ENCODE measurements at places on chromosomes 2 and 18.
A peak's percentile ranks its signal among the peaks of the same experiment; 100 is the strongest.

GRCh38 chr2:25159949-25160348, 8.4 kb downstream of the POMC start:
- no peak for DNase-seq

DNA sequence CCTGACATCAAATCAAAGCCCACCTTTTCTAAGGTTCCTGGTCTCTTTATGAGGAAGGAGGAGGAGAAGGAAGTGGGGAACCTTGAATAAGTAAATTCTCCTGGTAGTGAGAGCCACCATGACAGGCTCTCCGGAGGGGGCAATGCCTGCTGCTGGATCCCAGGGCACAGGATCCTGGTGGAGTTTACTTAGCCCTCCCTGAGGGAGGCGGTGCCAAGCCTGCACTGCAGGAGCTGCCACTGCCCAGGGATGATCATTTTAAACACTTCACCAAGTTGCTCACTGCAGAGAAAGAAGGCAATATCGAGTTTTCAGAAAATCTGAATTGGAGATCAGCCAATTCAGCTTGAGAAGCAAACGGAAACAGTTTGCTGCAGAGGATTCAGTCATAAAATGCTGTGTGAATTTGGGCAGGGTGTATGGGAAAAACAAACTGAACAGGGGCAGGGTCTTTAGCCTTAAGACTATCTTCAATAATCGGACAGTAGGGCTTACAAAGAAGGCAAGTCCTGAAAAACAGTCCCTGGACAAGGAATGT, 200.7 kb downstream of the RAD51AP2 start:
- DNase-seq: no peak

GRCh38 chr18:33849731-33850130, 271.7 kb downstream of the ASXL3 start:
- DNase-seq: no peak

DNA sequence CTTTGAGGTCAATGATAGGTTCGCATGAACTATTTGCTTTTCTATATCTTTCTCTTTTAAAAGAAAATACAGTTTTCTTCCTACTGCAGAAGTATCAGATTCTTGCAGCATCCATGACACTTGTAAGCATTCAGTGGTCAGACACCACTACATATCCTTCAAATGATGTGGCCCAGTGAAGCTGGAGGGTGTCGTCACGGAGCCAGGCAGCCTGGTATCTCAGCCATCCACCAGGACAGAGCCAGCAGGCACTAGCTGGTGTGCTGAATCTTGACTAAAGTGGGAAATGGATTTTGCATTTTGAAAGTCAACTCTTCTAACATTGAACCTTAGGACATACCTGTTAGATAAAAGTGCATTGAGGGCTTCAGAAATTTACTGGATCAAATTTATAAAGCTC, 5.4 kb downstream of the KLHL14 start:
- no peak for DNase-seq

DNA sequence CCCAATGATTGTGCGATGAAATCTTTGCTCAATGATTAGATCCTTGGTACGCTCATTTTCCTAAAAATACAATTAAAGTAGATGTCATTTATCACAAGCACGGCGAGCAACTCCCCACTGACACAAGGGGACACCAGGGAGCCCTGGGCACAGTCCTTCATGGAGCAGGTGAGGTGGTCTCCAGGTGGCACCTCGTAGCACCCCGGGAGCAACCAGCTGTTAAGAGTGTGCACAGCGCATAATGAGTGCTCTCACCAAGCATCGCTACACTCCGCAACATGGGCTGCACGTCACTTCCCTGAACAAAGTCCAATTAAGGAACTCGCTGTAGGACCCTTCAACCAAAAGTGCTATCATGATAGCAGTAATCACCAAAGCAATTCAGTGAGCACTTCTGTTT, 59.8 kb downstream of the ANO7 start:
- DNase-seq: no peak

DNA sequence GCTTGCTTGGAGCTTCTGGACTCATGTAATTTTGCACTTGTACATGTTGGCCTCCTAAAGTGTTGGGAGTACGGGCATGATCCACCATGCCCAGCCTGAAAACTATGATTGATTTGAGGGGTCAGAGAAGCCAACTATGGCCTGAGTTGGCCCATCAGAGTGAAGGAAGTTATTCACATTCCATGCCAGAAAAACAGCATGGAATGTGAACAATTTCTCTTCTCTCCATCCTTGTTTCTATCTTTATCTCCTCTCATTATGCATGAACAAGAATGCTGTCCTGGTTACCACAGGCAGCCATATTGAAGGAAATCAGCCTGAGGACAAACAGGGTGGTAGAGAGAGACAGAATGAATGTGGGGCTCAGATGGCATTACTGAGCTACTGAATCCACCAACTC, 3.5 kb upstream of the CD226 start:
- no peak for DNase-seq

- no peak for DNase-seq
Measured at GRCh38 chr2:238947920-238948710, 100.2 kb downstream of the TWIST2 start.

GRCh38 chr2:62738981-62739936, 33.7 kb downstream of the EHBP1 start:
- no peak for DNase-seq

- no peak for DNase-seq
Measured at GRCh38 chr2:216415541-216415940, 3.3 kb downstream of the SMARCAL1 start.

DNA sequence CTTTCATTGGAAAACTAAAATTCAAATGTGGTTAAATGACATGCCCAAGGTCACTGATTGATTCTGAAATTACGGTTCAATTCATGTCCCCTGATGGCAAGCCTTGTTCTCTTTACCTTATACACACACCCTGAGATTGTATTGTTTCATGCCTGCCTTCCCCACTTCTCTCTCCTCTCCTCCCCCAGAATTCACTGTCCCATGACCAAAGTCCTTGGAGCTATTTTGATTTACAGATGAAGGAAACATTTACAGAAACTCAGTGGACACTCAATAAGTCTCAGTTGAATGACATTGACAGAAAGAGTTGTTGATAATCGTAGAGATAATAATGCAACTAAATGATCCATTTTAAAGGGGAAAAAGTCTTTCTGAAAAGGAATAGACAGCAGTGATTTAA, 33.1 kb upstream of the SIX2 start:
- DNase-seq: no peak

DNA sequence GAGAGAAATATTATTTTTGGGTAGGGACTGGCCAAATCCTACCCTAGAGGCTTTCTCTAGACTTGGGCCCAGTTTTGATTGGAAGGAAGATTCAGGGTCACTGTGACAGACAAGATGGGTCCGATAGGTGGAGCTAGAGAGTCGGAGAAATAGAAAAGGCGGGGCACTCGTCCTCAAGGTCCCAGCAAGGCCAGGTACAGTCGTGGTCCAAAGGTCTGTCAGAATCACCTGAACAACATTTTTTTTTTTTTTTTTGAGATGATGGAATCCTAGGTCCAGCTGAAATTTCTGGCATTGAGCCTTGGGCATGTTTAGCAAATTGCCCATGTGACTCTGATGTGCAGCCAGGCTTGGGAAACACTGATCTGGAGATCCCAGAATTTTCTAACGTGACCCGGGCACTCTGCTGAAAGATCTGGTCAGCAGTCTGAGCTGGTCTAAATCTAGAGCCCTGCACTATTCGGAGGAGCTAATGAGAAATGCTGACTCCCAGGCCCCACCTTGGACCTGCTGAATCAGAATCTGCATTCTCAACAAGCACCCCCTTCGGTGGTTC, 23.0 kb upstream of the NTSR2 start:
- peak; percentile 69 for DNase-seq

DNA sequence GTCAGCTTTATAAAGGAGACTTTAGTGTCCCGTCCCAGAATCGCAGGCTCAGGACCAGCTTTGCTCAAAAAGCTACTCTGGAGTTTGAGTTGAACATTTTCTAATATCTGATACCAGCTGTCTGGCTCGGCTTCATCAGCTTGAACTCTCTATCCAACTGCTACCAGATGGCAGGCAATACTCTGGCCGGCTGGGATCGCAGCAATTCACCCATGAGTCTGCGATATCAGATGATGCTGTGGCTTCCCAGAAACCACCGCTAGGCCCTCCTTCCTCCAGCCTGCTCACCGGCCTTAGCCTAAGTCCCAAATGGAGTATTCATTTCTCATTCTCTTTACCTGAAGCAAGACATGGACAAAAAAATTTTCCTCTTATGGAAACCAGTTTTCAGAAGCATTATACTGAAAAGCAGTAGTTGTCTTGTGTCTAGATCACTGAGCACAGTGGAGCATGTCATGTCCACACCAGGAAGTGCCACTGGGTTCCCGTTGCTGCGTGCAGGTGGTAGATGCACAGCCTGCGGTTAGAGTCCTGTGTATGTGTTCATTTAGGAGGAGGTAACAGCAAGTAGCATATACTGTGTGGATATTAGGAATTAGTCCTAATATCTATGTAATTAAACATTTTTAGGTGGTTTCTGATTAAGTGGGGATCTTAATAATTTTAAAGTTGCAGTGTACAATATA, 162.0 kb upstream of the SOX11 start:
- no peak for DNase-seq

DNA sequence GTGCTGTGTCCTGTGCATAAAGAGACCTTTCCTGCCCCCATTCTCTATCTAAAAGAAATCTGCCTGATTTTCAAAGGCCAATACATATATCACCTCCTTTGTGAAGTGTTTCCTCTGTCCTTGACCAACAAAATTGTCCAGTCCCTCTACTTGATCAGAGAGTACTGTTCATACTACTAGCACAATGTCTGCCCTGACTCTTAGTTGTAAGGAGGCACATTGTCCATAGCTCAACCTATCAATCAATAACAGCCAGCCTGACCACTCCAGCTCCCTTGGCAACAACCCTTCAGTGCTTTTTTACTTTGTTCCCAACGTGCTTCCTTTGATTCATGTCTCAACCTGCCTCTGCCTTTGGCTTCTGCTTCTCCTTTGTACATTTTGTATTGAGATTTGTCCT, 398.9 kb downstream of the TRIB2 start:
- DNase-seq: no peak

- no peak for DNase-seq
Measured at GRCh38 chr2:95270541-95271081, 3.6 kb upstream of the PROM2 start.

DNA sequence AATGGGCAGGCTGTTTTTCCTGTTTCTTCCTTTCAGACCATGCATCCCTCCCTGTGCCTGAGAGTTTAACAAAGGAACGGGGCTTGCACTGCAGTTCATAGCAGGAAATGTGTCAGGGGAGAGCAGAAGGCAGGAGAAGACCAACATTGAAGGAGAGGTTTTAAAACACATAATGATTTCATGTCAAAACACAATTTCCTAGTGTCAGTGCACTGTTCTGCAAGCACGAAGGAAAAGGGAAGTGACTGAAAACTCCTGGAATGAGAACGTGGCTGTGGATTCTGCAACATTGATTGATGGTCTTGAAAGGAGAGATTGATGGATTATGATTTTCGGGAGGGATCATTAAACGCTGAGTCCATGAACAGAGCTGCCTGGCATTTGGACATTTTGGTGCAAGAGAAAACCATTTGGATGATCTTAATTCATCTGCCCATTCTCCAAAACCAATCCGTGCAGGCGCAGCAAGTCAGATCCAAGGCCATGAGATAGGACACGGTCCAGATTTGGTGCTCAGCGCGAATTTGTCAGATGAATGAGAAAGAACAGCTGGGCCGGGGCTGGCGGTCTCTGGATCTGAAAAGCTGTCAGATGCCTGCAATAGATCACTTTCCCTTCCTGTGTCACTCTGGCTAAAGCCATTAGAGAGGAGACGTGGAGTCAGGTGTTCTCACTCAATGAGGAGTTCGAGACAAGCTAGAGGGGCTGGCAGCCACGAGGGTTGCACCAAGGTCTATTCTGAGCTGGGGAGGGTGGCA, 38.4 kb downstream of the C1QL2 start:
- DNase-seq: no peak

GRCh38 chr18:35192415-35192814, 48.4 kb upstream of the ZNF397 start:
- DNase-seq: no peak

- DNase-seq: no peak
Measured at GRCh38 chr2:76672798-76673197, 849.4 kb downstream of the LRRTM4 start.

Data from stimulated activated CD4-positive, alpha-beta T cell treated with anti-CD3 and anti-CD28 coated beads, Interleukin-1b, Interleukin-23, amount 100 ng/mL, for 4 hours (primary cell).